ENCODE measurements at places on chromosomes 1 and 21.
A peak's percentile ranks its signal among the peaks of the same experiment; 100 is the strongest.

DNA sequence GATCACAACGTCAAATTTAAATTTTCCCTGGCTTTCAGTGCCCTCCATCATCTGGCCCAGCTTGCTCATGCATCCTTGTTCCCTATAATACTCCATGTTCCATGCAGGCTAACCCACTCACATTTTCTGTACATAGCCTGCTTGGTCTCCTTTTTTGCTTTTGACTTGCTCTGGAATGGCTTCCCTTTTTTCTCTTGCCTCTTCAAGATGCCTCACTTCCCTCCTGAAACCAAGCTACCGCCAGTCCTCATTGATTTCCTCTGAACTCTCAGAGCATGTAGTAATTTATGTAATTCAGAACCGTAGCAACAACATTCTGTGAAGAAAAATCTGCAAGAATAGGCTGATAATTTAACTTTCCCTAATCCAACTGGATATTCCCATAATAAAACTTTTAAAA is 10.3 kb downstream of the CAP1 start:
- DNase-seq, result no peak

- DNase-seq, result no peak
Observed at GRCh38 chr1:66415866-66416265, 118.1 kb upstream of the SGIP1 start.

GRCh38 chr21:46036696-46037330 is 55.2 kb downstream of the COL6A1 start:
- DNase-seq, result no peak

GRCh38 chr1:224106568-224107281 is 7.2 kb upstream of the FBXO28 start:
- DNase-seq, result peak; percentile 22

DNA sequence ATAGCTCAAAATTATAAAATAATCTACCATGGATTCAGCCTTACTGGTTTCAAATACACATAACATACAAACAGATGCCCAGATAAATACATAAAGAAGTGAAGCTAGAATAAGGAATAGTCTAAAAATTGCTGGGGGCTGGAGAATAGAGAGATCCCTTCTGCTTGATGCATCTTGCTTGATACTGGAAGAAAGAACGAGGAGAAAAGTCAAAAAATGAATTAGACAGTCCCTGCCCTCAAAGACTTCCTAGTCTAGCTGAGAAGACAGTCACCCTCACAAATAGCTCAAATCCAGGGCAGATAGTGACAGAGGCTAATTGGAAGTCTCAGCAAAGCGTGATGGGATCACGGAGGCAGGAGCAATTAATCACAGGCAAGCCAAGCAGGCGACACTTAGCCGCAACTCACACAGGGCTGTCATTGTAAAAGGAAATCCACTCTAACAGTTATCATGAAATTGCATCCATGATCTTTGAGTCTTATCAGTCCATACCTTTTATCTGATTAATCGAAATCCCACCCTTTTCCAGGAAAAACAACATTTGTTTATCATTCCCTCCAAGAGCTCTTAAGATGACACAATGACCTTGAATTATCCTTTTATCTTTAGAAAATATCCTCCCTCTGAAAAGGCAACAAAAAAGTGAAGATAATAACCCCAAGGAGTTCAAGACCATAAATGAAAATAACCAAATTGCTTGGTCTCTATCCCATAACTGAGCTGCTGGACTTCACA is 59.7 kb upstream of the TIAM1 start:
- DNase-seq, result no peak

- DNase-seq, result no peak
Observed at GRCh38 chr1:171355727-171356126, 41.7 kb downstream of the FMO4 start.

DNA sequence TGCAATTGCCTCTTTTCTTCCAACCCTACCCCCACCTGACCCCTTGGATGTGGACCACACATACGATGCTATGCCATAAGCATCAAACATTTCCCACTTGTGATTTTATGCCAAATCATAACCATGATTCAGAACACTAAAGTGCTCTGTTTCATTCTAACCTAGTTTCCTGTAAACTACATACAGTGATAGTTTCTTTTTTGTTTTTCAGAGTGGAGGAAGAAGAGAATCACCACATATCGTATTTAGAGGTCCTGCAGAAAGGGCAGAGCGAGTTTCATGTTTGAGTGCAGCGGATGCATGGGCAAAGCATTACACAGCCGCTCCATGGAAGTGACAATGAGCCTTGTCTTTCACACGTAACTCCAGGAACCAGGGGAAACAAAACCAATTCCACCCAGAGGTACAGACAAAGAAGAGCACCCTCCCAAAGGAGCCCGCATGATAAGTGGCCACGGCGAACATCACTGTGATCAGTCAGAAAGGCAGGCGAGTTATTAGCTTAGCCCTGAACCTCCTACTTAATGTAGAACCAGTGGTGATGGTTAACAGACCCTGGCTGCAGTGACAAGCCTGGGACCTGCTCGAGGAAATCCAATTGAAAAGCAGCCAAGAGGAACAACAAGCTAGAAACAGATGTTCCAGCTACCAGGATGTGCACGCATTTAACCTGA is 64.0 kb upstream of the ZNF281 start:
- DNase-seq, result no peak

DNA sequence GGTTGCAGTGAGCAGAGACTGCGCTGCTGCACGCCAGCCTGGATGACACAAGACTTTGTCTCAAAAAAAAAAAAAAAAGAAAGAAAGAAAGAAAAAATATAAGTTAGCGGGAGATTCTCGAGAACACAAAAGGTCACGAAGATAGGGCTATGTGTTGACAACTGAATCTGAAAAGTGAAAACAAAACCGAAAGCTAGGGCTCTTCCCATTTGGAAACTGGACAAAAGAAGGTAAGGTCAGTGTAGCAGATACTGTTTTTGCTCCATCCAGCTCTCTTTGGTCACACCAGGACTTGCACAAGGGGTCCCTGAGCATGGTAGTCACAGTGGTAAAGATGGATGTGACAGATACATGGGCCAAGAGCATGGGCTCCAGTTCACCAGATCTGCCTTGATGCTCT is 60.4 kb upstream of the MAP10 start:
- DNase-seq, result no peak

- no peak for DNase-seq
Observed at GRCh38 chr1:70093250-70093975, 112.0 kb downstream of the LRRC40 start.

Data from lower leg skin (tissue), 4 donors.